ENCODE measurements at places on chromosomes 5 and 9.

GRCh38 chr9:99752417-99753109 is 69.1 kb upstream of the NR4A3 start:
- no peak for DNase-seq

DNA sequence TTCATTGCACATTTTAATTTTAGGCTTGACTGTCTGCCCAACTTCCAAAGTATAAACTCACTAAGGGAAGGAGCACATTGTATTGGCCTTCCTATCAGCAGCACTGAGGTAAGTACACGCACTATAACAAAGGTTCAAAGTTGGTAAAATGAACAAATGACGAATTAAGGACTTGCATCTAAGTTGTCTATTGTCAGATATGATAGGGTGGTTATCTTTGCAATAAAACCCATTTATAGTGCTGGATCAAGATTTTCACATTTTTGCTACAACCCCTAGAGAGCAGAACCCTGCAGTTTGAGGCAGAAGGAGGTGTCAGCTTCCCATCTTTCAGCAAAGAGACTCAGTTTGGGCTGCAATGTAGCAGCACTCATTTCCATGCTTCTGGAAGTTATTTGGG is 5.1 kb downstream of the HOMER1 start:
- no peak for DNase-seq

GRCh38 chr9:71758785-71759184 is 9.5 kb downstream of the CEMIP2 start:
- no peak for DNase-seq

- DNase-seq, result no peak
Observed at GRCh38 chr5:132470010-132470392, 20.6 kb downstream of the IRF1 start.

DNA sequence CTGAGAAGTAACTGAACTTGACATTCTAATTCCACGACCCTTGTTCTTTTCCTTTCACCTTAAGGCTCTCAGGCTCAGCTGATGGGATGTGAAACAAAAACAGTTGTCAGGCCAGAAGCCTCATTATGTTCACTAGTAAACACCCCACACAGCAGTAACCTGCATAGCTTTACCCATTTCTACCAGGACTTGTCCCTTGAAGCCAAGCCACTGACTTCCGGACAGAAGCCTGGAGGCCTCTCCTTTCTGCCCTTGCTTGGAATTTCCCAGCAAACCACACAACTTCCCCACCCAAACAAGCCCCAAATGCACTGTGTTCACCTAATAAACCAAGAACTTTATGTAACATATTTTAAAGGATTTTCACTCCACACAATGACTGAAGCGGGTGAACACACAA is 19.6 kb downstream of the PRUNE2 start:
- no peak for DNase-seq

GRCh38 chr9:90014421-90014820 is 409.6 kb downstream of the GADD45G start:
- DNase-seq, result no peak

DNA sequence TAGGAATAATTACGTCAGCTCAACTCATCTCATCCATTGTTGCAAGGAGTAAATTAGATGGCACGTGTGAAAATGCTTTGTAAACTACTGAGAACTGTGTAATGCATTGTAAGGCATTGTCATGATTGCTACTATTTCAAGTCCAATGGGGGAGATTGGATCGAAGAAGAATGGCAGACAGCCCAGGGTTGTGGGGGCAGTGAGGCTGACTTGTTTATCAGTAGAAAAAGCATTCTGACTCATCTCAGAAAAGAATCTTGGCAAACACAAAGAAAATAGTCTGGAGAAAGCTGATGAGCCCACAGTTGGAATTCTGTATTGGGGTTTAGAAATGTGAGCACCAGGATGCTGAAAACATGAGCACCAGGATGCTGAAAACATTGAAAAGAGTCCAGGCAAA is 28.0 kb upstream of the DAP start:
- DNase-seq, result peak; percentile 94

DNA sequence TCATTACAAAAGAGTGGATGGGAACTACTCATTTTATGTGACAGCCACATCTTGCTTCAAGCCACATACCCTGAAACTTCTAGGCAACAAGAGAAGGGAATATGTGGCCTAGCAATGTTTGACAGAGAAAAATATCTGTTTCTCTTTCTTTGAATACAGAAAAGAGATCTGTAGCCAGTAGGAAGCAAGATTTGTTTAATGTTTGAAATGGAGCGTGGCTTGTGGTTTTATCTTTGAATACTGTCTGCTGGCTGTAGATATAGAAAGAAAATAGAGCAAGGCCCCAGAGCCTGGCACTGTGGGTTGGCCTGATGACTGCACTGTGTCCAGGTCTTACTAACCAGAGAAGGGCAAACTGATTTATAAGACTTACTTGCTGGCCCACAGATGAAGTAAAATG is 133.8 kb downstream of the ARHGEF28 start:
- peak; percentile 49 for DNase-seq

- DNase-seq, result no peak
Observed at GRCh38 chr5:390623-391491, 52.1 kb upstream of the EXOC3 start.
